Neural progenitor cell (in vitro differentiated cells): ENCODE measurements at places on chromosomes 4 and X.

DNA sequence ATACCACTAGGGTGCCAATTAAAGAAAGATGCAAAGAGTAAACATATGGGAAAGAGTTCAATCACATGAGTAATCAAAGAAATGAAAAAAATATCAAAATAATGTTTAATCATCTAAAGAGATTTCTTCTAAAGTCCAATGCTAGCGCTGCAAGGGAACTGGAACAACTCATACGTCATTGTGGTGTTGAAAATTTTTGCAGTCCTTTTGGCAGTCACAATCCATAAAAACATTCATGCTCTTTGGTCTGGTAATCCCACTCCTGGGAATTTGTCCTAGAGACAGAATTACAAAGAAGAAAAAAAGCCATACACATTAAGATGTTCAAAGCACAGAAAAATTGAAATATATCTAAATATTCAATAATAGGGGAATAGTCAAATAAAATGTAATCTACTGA lies 4.6 kb downstream of the P2RY4 start:
- no peak for DNase-seq

GRCh38 chr4:41058426-41058825 lies 155.9 kb downstream of the APBB2 start:
- DNase-seq, result no peak

DNA sequence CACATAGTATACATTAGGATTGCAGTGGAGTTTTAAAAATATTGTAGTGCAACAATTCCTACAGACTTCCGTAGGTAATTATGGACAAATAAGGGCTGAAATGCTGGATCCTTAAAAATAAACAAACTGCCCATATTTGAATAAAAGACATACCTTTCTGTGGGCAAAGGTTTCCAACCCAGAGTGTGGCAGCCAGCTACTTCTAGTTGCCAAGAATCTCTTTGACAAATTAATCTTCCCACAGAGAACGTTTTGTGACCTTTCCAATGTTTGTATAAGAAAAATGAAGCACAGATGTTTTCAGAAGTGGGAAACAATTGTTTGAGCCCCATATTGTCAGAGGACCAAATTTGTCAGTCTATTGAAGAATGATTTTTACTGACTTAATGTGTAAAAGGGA lies 21.1 kb downstream of the GRPR start:
- no peak for DNase-seq

- no peak for DNase-seq
These were observed 21.3 kb downstream of the CD99 start for GRCh38 chrX:2712428-2712827.

DNA sequence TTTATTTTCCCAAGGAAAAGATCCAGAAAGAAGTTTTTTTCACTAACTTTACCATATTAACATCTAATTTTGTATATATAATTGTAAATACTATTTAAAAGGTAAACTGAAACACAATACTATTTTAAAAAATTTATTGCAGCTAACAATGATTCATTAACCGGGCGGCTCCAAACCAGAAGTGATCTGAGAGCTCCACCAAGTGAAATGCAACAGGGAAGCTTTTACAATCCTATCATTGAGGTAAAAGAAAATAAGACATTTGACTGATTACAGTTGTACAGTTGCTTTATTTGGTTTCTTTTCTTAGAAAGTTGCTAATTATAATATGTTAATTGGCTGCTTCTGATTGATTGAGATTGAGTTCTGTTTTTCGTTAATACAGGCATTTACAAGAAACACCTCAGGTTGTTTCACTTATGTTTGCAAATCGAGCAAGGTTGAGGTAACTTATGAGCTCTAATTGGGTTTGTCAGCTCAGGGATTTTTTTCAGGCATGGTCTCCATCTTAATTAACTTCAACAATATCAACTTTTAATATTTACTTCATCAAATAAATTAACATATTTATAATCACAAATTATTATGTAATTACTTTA lies 220.2 kb upstream of the UGT8 start:
- no peak for DNase-seq

GRCh38 chr4:153988492-153989363 lies 199.8 kb upstream of the SFRP2 start:
- DNase-seq, result peak; percentile 8

- DNase-seq, result no peak
These were observed 27.3 kb upstream of the CRLF2 start for GRCh38 chrX:1239681-1240142.

GRCh38 chr4:77148078-77148477 lies 8.9 kb upstream of the CCNG2 start:
- no peak for DNase-seq

GRCh38 chr4:21888195-21888976 lies 60.2 kb downstream of the KCNIP4 start:
- no peak for DNase-seq

- peak; percentile 18 for DNase-seq
These were observed 385.8 kb downstream of the PPARGC1A start for GRCh38 chr4:23504083-23504482.

GRCh38 chr4:87622303-87622702 lies 14.0 kb downstream of the DSPP start:
- peak; percentile 37 for DNase-seq

DNA sequence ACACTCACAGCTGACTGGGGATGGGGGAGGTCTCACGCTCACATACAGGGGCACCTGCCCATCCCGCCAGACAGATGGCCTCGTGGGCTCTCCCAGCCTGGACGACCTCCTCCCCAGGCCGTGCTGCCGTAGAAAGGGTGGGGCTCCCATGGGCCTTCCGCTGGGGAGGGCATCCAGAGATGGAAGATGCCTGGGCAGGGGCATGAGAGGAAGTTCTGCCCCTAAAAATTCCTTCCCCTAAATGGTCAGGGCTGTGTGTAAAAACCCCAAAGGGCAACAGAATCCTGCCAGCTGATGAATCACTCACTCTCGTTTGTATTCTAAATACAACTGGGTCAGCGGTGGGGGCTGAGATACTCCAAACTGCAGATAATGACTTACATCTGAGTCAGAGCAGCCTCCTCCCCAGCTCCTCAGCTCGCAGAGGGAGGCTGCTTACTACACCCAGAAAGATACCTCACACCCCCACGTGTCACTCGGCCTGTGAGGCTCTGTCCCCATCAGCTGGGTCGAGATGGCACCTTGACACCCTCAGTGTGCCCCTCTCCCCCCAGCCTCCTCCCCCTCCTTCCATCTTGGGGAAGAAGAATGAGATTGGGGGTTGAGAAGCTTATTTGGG lies 10.1 kb downstream of the WDR1 start:
- no peak for DNase-seq

DNA sequence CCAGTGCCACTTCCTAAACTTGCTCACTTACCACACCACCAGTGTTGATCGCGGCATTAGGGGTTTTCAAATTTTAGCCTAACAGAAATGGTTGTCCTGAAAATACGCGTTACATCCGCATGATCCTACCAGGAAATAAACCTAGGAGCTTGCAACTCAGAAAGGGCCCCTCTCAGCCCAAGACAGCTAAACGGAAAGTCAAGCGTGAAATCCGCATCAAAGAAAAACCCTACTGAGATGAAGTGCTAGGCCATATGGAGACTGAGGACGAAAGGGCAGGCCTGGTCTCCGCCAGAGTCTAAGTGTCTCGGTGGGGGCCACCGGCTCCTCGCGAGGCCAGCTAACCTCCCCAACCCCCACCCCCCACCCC lies 626 bp downstream of the YTHDC1 start:
- DNase-seq, result peak; percentile 68

DNA sequence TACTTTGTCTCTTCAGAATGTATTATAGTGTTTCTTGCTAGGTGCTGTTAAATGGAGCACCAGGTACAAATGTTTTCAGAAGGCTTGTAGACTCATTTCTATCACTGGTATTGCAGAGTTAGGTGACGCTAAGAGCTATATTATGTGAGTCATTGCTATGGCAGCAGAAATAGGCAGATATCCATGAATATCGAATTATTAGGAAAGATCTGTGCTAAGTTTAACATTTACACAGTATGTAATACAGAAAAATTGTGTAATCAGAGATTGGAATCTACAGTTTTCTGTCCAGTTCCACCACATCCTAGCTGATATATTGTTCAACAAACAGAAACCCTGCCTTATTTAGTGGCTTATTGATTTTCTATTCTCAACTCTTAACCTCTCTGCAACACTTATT lies 1025.5 kb downstream of the STIM2 start:
- DNase-seq, result no peak

DNA sequence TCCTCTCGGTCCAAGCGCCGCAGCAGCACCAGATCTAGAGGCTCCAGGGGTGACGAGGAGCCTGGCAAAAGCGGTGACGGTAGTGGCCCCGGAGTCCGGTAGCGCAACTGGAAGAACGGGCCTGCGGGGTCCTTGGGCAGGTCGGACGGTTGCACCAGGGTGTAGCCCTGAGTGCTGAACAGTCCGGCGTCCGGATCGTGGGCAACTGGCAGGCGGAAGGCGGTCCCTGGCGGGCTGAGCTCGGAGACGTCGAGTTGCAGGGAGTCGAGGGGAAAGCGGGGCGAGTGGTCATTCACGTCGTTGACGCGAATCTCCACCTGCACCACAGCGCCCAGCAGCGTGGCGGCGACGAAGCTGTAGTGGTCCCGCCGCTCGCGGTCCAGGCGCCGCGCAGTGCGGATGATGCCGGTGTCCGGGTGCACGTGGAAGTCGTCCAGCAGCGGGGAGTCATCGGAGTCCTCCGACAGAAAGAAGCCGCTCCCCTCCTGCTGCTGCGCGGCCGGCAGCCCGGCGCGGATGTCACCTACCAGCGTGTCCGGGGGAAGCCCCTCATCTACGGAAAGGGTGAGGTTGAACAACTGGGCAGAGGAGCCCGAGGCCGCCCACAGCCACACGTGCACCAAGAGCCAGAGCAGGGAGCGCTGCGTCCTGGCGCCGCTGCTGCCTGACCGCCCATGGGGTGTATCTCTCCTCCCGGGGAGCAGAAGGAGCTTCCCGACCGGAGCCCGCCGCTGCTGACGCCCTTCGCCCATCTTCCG lies 837 bp downstream of the DCHS2 start:
- peak; percentile 57 for DNase-seq

DNA sequence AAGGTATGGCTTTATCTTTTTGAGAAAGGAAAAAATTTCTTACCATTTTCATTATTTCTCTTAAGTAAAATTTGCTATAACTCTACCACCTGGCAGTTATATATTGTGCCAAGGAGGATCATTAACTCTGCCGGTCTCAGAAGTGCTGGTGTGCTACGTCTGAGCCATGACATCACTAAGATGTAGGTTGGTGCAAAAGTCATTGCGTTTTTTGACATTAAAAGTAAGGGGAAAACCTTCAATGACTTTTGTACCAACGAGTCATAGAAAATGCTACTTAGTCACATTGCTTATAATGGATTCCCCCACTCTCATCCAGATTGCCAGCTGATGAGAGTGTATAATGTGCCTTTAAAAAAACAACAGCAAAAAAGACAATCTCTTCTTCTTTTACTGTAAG lies 569.1 kb upstream of the GALNT7 start:
- no peak for DNase-seq

GRCh38 chr4:154643493-154643892 lies 31.0 kb upstream of the FGG start:
- DNase-seq, result no peak

GRCh38 chr4:146976145-146976544 lies 30.5 kb upstream of the TTC29 start:
- DNase-seq, result peak; percentile 29

DNA sequence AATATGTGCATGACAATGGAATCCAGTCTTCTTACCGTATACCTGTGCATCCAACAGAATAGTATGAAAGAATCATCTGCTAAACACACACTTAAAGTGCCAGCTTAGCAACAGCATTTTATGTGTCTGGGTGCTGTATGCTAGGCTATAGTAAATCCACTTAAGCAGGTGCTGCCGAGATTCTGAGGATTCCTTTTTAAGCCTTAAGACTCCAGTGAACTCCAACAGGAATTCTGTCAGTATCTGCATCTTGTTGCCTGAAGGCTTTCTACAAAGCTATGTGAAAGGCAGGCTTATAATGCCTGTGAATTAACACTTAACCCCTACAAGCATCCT lies 1076.4 kb upstream of the PABPC4L start:
- peak; percentile 55 for DNase-seq

- no peak for DNase-seq
These were observed 57.5 kb upstream of the C1QTNF7 start for GRCh38 chr4:15370296-15370695.

- DNase-seq, result peak; percentile 46
These were observed 16.6 kb upstream of the ERCC6L start for GRCh38 chrX:72255445-72255844.

GRCh38 chr4:98314791-98315565 lies 53.8 kb downstream of the RAP1GDS1 start:
- no peak for DNase-seq

GRCh38 chrX:39834600-39834999 lies 263.2 kb downstream of the BCOR start:
- no peak for DNase-seq

GRCh38 chrX:54157561-54157960 lies 25.5 kb downstream of the FAM120C start:
- DNase-seq, result no peak

DNA sequence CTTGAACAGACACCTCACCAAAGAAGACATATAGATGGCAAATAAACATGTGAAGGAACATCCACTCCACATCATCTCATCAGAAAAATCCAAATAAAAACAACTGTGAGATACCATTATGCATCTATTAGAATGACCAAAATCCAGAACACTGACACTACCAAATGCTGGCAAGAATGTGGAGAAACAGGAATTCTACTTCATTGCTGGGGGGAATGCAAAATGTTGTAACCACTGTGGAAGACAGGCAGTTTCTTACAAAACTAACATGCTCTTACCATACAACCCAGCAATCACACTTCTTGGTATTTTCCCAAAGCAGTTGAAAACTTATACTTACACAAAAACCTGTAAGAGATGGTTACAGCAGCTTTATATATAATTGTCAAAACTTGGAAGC lies 38.2 kb upstream of the ANTXR2 start:
- no peak for DNase-seq

DNA sequence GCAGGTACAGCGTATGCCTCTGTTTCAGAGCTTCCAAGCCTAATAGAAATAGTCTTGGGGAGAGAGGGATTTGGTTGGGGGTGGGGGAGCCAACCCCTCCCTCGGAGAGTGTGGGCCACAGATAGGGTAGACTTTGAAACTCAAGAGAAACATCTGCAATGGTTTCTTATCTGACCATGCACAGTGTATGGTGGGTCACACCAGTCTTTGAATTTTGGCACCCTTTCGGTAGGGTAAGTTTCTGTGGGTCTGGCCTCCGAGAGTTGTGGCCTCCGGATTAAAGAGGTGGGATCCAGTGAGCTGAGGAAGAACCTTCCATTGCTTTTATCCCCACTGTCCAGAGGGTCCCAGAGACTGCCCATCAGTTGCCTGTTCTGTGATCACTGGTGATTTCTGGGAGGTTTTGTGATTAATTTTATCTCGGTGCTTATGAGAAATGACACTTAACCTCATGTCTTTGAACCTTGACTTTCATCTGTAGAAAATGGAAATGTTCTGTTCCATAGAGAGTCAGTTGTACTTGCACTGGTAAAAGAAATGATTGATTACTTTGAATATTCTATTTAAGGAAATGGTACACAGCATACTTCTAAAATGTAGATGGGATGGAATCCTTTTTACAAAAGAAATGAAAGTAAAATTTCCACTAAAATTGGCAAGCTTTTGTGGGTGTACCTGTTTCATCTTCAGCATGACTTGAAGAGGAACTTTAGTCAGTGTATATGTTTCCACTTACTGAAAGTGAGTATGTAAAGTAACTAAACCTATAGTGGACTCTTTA lies 62.7 kb downstream of the TMEM131L start:
- no peak for DNase-seq

GRCh38 chrX:42432552-42432951 lies 345.4 kb downstream of the PPP1R2C start:
- DNase-seq, result no peak

GRCh38 chr4:73869130-73870055 lies at the start of gene CXCL1:
TSS of gene CXCL1 (plus strand) at chr4:73869393. CDS start at chr4:73869471, 78 bp downstream.
- peak; percentile 61 for DNase-seq

GRCh38 chr4:158630893-158631292 lies 40.8 kb downstream of the C4orf46 start:
- DNase-seq, result peak; percentile 4
